Hematopoietic multipotent progenitor cell treated with erythropoietin and hydrocortisone succinate and interleukin-3 and kit ligand, for 8 days (in vitro differentiated cells): ENCODE measurements at places on chromosomes 2 and 18.

GRCh38 chr2:234864506-234864905 lies 87.3 kb upstream of the SH3BP4 start:
- no peak for DNase-seq

DNA sequence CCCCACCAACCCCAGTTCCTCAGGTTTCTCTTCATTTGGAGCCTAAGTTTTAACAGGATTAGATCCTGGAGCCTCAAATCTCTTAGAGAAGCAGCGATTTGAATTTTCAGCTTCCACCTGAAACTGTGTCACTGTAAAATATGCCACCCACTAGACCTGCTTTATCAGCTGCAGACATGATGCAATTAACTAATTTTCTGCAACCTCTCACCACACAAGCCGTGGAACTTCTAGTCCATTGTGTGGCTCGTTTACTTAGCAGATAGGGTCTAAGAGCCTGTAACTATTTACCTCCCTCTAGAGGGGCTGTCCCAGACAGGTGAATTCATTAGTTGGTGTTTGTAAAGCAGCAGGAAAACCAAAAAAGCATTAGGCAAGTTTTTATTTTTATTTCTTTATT lies 31.6 kb upstream of the FZD5 start:
- peak; percentile 10 for DNase-seq

GRCh38 chr2:111135910-111136297 lies 15.2 kb downstream of the BCL2L11 start:
- DNase-seq, result peak; percentile 68

DNA sequence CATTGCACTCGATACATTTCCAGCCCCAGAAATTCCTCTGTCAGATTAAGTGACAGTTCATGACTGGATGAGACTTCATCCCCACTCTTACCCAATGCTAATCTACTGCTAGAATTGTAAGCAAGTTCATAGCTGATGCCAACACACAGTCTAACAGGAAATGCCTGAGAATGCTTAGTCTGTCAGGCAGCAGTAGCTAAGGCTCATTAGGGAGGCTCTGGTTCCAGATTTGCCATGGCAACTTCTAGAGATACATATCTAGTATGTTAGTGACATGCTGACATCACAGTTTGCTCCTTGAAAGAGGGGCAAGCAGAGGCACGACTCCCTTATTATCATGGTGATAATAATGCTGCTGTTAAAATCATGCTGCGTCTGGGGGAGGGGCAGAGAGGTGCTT lies 198.4 kb downstream of the RBM43 start:
- no peak for DNase-seq

DNA sequence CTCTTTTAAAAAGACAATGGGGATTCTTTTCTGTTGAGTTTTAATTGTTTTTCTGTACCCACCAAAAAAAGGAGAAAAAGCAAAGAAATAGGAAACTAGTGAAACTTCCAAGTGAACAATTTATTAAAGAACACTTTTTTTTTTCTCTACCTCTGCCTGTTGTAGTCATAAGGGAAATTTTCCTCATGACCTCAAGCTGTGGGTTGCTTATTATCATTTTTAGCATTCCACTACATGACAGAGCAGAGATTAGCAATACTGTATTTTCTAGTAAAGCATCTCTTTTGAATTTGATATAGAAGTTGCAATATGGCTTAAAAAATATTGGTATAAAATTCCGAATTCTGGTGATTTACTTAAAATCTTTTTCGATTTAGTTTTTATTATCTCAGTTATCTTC lies 87.9 kb upstream of the LRRTM1 start:
- DNase-seq, result no peak

DNA sequence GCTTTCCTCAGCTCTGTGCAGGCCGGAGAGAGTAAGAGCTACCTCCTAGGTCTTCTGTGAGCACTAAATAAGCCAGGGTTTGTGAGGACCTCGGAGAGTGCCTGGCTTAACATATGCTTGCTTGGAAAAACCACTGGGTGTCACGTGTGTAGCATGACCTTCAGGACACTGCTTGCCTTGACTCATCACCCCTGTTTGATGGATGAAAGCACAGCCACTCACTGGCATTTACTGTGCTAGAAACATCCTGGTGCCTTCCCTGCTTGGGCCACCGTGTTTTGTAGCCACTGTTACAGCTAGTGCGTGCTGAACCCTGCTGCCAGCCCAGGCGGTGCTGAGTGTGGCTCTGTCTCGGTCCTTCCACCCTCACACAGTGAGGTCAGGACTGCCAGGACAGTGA lies 34.8 kb upstream of the ITM2C start:
- no peak for DNase-seq

GRCh38 chr2:113184531-113185230 lies 10.9 kb downstream of the PSD4 start:
- DNase-seq, result no peak

DNA sequence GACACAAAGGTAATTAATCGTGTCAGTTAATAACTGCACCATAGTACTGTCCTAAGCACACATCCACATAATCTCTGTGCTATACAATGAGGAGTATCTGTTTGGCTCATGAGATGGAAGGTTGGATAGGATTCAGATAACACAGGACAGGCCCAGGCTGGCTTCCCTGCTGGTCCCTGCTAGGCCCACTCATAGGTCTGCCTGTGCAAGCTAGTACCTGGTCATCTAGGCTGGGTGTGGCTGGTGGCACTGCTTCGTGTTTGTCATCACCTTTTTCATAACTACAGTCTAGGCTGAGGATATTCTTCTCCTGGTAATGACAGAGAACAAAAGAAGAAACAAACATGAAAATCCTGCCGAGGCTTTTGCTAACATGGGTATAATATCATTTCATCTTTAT lies 392.8 kb downstream of the TRIB2 start:
- DNase-seq, result no peak

- no peak for DNase-seq
These were observed 29.3 kb downstream of the UBE2F start for GRCh38 chr2:237996021-237996593.

- DNase-seq, result no peak
These were observed 989.5 kb downstream of the CBLN2 start for GRCh38 chr18:71554686-71555085.

DNA sequence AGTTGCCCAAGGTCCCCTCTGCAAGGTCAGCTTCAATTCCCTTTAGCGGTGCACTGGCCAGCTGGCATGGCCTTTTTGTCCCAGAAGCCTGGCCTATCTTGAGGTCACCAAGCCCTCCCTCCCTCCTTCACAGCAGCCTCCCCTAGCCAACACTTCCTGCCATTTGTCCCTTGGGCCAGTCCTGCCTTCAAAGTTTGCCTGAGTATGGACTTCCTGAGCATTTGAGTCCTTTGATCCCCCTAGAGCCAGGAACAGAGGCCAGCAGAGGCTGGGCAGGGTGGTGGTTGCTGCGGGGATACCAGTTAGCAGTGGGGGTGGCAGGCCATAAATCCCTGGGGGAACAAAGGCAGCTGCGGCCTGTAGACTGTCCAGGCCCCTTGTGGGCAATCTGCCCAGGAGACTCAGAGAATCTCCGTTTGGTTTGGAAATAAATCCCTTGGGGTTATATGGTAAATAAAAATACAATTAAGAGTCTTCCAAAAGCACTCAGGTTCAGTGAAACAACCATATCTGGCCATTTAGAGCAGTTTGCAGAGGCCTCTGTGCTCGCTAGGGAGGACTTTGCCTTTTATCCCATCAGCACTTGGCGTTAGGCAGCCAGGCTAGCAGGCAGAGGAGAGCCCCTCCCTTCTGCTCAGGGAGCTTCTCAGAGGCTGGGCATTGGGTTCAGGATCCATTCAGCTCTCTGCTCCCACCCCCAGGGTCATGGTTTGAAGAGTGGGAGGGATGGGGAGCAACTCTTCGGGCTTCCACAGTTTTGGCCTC lies 3.1 kb upstream of the HES6 start:
- DNase-seq, result no peak

GRCh38 chr2:64787698-64788097 lies 134.0 kb upstream of the SERTAD2 start:
- no peak for DNase-seq

DNA sequence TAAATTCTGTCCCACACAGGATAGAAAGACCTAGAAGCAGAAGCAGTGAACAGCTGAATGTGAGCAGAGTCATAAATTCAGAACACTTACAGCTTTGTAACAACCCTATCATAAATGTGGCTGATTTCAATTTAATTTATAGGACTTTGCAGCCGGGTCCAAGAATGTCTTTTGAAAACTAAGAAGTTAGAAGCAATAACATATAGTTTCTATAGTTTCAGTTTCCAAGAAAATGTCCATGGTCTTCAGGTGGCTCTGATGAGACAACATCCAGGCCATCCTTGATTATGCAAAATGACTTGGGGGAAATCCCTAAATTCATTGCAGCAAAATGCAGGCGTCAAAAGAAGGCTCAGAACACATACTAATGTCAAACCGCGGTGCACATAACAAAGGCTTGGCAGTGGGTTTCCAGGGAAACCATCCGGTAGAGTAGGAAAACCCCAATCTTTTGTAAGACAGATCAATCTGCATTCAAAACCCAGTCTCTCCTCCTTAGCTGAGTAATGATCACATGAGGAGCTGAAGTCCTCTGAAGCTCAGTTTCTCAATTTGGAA lies 442.2 kb upstream of the ID2 start:
- no peak for DNase-seq

GRCh38 chr2:48254839-48255238 lies 275.1 kb upstream of the STON1 start:
- no peak for DNase-seq

GRCh38 chr2:72131371-72131891 lies 16.2 kb downstream of the CYP26B1 start:
- DNase-seq, result no peak

DNA sequence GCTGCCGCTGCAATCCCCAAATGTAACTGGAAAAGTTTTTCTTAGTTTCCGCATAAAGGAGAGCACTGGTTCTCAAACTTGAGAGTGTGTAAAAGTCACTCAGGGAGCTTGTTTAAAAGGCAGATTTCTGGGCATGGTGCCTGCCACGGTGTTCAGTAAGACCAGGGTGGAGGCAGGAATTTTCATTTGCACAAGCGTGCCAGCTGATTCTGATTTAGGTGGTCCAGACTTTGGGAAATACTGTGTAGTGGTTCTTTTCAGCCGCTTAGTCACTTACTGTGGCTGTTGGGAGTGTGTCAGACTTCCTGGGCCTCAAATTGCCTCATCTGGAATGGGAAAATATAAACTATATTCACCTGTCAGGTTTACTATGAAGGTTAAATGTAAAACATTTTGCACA lies 788 bp downstream of the ARMC9 start:
- DNase-seq, result no peak

GRCh38 chr2:118168615-118169014 lies 80.3 kb downstream of the INSIG2 start:
- DNase-seq, result no peak

GRCh38 chr2:234763002-234763873 lies 188.6 kb upstream of the SH3BP4 start:
- DNase-seq, result no peak

DNA sequence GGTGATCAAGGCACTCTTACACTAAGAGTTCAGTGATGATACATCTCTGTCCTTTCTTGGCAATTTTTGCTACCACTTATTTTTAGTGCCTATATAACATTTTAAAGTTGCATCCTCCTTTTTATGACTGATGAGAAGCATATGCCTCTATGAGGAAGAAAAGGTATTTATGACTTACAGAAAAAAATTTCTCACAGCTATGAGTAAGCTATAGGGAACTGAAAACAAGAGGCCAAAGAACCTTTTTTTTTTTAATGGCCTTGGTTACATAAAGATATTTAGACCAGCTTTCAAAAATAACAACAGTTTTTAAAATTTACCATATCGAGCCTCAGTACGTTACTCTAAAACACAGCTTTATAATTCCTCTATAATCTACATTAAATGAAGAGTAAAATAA lies 21.3 kb downstream of the MBD5 start:
- no peak for DNase-seq

GRCh38 chr18:28034567-28034966 lies 142.4 kb downstream of the CDH2 start:
- DNase-seq, result no peak

DNA sequence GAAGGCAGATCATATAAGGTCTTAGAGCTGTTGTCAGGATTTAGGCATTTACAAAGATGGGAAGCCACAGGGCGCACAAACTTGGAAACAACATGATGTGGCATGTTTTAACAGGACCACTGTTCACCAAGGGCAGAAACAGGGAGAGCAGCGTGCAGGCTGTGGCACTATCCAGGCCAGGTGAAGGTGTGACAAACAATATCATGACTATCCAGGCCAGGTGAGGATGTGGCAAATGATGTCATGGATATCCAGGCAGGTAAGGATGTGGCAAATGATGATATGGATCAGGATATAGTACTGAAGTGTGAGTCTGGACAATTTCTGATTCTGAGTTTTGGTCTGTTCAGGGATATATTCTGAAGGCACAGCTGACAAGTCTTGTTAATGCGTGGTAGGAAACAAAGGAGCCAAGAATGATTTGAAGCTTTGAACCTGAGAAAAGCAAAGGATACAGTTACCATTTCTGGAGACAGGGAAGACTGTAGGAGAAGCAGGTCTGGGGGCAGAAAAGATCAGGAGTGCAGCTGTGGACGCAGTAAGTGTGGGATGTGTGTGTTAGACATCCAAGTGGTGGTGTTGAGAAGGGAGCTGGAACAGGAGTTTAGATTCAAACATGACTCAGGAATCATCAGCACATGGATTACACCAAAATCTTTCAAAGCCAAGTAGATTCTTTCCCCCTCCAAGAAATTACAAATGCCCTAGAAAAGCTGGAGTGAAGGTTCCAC lies 205.9 kb downstream of the TMEM163 start:
- DNase-seq, result no peak

- no peak for DNase-seq
These were observed 182.8 kb downstream of the NBAS start for GRCh38 chr2:15378148-15378908.

GRCh38 chr2:42800981-42801380 lies 8.6 kb upstream of the HAAO start:
- no peak for DNase-seq
